ENCODE measurements at places on chromosomes 11 and 22. TPM values are rescaled to one million over a fixed set of nuclear protein-coding genes. Genes with fewer than 3 reads are reported as not detected.

GRCh38 chr11:33835143-33835878 is 56.6 kb downstream of the LMO2 start:
- peak; percentile 40 for DNase-seq

Gene PATE4
- not detected for total RNA-seq

GRCh38 chr22:36329254-36330078 is 58.3 kb downstream of the MYH9 start:
- DNase-seq: peak; percentile 75

DNA sequence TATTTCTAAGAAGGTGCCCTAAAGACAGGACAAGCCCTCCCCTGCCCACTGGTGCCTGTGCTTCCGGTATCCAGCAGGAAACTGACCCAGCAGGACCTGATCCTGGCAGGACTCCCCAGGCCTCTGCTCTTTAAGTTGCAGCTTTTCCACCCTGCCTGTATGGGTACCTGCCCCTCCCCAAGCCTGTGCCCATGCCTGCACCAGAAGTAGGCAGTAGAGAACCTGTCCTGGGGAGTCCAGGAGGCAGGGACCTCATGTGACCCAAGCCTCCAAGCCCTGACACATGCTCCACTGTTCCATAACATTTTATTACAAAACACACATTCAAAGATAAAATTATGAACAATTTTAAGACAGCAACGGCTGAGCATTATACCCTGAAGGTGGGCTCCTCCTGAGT is 14.2 kb downstream of the CWC15 start:
- DNase-seq: no peak

- peak; percentile 44 for DNase-seq
These were observed 13.5 kb upstream of the HMOX1 start for GRCh38 chr22:35367331-35367886.

DNA sequence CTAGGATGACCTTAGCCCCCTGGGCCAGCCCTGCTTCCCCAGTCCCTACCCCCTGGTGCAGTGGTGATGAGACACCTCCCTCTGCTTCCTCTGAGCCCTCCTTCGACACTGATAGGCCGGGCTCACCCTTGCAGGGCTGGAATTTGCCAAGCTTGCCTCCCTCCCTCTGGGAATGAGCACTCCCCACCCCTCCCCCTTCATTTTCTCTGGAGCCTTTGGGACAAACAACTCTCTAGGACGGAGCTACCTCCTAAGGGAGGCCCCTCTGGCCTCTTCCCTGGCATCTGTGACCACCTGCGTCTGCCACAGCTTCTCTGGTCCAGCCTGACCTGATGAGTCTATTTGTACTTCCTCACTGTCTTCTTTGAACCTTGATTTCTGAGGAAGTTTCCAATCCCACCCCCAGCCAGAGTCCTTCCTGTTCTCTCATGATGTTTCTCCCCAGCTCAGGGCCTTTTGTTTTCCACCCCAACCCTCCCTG is 53.3 kb upstream of the ADA2 start:
- DNase-seq: no peak

- DNase-seq: no peak
These were observed 1.6 kb upstream of the TBX1 start for GRCh38 chr22:19758896-19759426.
